ENCODE measurements at places on chromosomes 16 and 17.

GRCh38 chr16:86625821-86626220 lies 47.5 kb downstream of the FOXL1 start:
- no peak for DNase-seq

GRCh38 chr17:7851438-7852261 lies 3.2 kb upstream of the TMEM88 start:
- peak; percentile 51 for DNase-seq

GRCh38 chr16:3170440-3171180 lies 17.4 kb upstream of the OR1F1 start:
- DNase-seq: no peak

DNA sequence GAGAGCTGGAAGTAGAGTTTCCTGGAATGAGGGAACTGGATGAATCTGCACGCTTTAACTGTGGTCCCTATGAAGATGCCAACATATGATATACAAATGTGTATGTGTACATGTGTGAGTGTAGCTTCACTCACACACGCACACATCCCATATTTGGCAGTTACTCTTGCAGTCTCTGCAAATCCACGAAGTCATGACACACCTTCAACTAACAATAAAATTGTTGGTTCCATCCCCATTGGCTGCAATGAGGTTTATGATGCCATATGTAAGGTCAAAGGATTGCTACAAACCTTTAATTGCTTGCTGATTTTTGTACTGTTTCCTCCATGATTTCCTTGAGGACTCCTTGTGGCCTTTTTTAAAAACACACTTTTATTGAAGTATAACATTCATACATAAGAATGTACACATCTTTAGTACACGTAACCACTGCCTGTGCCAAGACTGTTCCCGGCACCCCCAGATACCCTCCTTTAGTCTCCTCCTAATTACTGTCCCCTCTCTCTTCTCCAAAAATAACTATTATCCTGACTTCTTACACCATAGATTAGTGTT lies 22.0 kb downstream of the MYO1D start:
- no peak for DNase-seq

GRCh38 chr17:19269106-19269505 lies 31.9 kb downstream of the EPN2 start:
- DNase-seq: peak; percentile 58

DNA sequence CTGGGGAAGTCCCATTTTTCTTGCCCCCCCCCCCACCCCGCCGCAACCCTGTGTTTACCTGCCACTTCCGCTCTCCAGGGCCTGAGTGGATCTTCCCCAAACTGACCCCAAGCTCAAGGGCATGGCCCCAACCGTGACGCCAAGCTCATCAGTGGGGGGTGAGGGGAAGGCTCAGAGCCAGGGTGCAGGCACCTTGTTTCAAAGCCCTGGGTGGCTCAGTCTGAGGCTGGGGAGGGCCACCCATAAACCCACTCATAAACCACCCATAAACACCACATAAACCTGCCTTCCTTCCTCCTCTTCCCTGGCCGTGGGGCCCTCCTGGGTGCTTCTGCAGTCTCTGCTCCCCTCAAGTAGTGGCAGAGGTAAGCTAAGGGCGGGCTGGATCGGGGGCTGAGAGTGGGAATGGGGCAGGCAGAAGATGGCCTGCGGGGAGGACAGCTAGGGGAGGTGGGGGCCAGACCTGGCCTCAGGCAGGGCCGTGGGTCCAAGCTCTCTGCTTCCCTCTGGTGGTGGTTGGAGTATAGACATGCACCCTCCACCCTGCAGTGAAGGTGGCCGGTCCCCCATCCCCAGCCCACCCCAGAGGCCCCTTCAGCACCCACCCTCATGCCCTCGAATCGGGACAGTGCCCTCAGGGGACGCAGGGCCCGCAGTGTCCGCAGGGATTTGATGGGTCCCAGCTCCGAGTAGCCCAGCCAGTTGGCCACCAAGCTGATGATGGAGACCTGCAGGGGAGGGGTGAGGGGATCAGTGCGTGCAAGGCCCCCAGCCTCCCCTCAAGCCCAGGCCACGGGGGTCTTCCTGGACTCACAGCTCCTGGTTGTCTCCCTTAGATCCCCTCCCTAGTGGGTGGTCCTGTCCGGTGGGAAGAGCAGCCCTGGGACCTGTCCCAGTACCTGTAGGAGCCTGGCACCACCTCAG lies 14.6 kb upstream of the CD79B start:
- peak; percentile 49 for DNase-seq

GRCh38 chr16:74862743-74863244 lies 88.2 kb upstream of the FA2H start:
- peak; percentile 41 for DNase-seq

- no peak for DNase-seq
Observed at GRCh38 chr17:68352041-68352440, 60.7 kb downstream of the ARSG start.

DNA sequence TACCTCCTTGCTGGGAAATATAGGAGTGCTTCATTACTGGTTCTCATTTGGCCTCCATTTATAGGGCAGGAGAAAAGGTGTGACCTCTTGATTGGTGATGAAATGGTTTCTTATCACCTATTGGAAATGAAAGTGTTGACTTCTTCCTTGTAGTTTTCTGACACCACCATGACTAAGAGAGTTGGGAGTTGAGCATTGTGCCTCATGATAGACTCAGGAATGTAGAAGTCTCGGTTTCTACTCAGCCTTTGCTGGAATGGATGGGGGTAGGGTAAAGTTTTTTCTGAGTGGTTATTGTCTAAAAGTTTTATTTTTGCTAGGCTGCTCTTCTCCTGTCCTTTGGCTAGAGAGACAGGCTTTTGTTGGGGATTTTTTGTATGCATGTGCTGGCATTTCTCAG lies 117.4 kb downstream of the PHKB start:
- no peak for DNase-seq

DNA sequence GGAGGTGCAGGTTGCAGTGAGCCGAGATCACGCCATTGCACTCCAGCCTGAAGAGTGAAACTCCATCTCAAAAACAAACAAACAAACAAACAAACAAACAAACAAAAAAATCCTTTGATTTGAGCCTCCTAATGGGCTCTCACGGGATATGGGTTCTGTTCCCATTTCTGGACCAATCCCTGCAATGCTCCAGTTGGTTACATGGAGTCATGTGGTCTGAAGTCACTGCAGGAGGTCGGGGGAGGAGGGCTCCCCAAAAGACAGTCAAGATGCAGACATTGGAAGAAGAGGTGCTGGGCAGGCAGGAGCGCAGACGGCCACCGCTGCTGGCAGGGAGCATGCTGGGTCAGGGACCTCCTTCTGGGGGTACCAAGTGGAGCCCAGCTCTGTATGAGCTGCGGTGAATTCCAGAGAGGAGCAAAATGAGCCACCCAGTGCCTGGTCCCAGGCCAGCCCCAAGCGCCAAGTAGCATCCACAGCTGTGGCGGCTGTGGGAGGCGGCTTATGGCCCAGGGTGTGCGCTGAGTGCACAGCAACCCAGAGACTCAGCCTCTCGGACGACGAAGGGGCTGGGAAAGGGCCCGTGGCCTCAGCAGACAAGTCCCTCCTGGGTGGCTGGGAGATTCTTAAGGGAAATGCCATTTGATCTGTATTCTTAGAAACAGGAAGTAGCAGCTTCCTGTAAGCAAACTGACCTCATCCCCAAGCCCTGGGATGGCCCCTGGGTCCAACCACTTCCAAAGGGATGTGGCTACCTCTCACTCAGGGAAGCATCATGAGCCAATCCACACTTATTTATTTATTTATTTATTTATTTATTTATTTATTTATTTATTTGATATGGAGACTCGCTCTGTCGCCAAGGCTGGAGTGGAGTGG lies 19.6 kb upstream of the ATP2A3 start:
- no peak for DNase-seq

DNA sequence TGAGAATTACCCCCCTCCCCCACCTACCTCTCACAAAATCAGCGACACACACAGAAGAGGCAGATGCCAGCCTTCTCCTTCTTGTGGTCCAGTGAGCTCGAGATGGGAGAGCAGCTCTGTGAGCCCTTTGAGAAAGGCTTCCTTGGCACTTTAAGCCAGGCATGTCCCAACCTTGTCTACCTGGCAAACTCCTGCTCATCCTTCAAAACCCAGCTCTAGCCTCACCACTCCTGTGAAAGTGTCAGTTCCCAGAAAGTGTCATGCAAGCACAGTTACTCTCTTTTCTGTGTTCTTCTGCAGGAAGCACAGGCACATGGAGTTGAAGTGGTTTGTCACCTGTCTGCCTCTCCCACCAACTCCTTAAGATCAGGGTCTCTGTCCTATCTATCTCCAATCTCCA lies 1.6 kb downstream of the TMEM98 start:
- DNase-seq: no peak

GRCh38 chr17:70107441-70107840 lies 32.4 kb downstream of the KCNJ16 start:
- DNase-seq: no peak

GRCh38 chr17:82973456-82974135 lies 105.8 kb upstream of the METRNL start:
- no peak for DNase-seq

- peak; percentile 92 for DNase-seq
Observed at GRCh38 chr16:70428178-70428998, 10.5 kb downstream of the ST3GAL2 start.

- no peak for DNase-seq
Observed at GRCh38 chr17:79223953-79224352, 149.3 kb downstream of the ENGASE start.

DNA sequence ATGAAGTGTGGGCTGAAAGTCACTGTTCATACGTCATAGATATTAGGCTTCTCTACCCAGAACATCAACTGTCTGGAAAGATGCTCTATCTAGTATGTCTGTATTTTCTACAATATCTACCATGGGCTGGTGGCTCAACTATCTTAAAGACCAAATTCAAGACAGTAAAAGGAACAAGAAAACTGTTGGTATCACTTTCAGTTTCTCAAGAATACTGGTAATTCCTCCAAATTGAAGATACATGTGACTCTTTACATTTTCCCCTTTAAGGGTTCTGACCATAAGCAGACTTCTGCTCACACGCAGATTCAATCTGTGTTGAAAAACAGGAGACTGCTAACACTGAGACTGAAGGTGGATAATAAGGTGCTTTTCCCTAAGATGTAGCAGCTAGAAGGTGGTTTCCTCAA lies 24.2 kb downstream of the XPO6 start:
- no peak for DNase-seq

DNA sequence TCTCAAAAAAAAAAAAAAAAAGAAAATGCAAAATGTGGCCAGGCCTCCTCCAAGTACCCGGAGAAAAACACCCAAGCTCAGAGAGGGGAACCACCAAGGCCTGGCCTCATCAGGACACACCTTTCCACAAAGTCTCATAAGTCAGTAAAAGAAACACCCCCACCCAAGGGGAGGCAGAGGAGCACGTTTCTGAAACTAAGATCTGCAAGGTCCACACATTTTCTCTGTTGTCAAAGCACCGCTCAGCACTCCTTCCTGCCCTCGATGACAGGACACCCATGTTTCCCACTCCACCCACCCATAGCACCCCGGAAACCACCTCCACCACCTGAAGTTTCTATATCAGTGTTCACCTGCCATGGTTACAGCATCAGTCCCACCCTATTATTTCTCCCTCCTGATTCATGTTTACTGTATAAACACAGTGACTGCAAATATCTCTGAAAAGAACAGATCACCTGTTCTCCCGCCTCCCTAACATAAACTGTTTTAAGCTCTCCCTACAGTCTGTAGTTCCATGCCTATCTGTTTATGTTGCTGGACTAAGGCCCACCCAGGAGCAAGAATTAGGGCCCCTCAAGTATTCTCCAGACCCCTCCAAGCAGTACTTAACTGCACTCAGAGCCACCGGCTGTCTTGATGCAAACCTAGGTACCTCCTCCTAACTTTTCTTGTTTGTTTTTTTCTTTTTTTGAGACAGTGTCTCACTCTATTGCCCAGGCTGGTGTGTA lies 2.0 kb downstream of the CORO7 start:
- DNase-seq: no peak

DNA sequence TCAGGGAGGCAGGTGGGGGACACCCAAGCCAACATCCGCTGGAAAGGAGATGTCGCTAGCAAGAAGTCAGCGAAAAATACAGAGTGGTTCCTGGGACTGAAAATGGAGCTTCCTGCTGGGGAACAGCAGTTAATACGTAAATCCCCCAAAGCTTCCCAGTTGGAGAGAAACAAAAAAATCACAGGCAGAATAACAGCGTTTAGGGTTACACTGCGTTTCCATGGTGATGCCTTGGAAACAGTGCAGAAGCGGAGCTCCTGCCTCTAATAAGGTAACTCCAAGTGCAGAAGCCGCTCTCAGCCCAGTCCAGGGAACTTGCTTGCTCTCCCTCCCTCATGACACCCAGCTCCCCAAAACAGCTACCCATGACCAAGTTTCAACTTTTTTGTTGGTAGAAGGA lies 73.4 kb downstream of the PLD6 start:
- no peak for DNase-seq

- DNase-seq: no peak
Observed at GRCh38 chr17:47640076-47640475, 9.6 kb upstream of the KPNB1 start.

DNA sequence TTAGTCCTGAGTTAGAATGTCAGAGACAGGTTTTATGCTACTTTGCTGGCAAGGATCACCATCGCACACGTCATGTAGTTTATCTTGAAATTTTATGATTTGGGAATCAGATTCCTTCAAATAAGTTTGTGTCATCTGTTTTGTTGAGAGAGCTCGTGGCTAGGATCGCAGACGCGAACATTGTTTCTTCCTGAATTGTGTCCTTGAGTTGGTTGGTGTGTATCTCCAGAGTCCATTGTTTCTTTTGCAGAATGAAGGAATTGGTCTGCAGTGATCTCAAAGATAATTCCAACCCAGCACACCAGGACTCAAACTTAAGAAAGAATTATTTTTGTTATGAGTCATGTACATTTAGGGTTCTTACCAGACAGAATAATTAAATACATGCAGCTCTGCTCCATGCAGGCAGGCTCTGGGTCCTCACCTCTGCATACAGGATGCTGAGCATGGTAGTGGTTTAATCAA lies 51.6 kb downstream of the PRKCA start:
- DNase-seq: no peak

- no peak for DNase-seq
Observed at GRCh38 chr16:70391881-70392481, 45.3 kb downstream of the DDX19A start.

DNA sequence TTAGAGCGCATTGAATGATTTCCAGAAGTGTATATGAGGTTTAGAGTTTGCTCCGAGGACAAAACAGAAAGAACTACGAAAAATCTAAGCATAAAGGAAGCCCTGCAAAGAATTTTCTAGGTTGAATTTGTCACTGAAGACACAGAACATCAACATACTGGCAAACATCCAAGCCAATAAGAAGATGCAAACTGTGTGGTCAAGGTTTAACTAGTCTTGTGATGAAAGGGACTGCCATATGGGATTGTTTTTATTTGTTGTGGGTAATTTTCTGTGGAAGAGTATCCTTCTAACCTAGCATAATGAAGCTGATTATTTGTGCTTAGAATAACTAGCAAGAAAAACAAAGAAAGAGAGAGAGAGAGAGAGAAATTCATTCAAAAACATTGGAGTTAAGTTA lies 492.0 kb upstream of the ERCC4 start:
- no peak for DNase-seq

- no peak for DNase-seq
Observed at GRCh38 chr17:12406623-12407215, 259.0 kb upstream of the MYOCD start.

GRCh38 chr17:55410722-55411462 lies 10.7 kb downstream of the MMD start:
- DNase-seq: no peak

All from AML-193 (cell line).